ENCODE measurements at places on chromosomes 6 and 20. TPM values are rescaled to one million over a fixed set of nuclear protein-coding genes. Genes with fewer than 3 reads are reported as not detected.

The SCUBE3 gene
- 0.05 TPM for total RNA-seq

The GSTA2 gene
- not detected for total RNA-seq

The POM121L2 gene
- total RNA-seq: not detected

The MOCS1 gene
- 2.2 TPM for total RNA-seq

The CRYBG1 gene
- 0.56 TPM for total RNA-seq

The TTBK1 gene
- total RNA-seq: 0.05 TPM

The HLA-DQB2 gene
- not detected for total RNA-seq

Data from A549 treated with AZD2906 at 1 μM for 4 hours (cell line).